ENCODE measurements at places on chromosomes 12 and 14.

DNA sequence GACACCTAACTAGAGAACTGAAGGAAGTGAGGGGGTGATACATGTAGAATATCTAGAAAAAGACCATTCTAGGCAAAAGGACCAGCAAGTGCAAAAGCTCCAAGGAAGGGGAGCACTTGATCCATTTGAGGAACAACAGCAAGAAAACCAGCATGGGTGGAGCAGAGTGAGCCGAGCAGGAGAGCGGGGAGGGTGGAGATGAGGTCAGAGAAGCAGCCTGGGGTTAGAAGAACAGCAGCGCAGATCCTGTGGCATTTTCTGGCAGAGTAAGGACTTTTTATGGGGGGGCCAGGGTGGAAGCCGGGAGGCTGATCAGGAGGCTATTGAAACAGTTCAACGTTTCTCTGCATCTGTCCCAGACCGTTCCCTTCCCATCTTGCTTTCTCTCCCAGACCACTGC, 24.5 kb upstream of the TMCC3 start:
- no peak for DNase-seq

GRCh38 chr12:93165384-93165932, 212.3 kb upstream of the NUDT4 start:
- DNase-seq = no peak

DNA sequence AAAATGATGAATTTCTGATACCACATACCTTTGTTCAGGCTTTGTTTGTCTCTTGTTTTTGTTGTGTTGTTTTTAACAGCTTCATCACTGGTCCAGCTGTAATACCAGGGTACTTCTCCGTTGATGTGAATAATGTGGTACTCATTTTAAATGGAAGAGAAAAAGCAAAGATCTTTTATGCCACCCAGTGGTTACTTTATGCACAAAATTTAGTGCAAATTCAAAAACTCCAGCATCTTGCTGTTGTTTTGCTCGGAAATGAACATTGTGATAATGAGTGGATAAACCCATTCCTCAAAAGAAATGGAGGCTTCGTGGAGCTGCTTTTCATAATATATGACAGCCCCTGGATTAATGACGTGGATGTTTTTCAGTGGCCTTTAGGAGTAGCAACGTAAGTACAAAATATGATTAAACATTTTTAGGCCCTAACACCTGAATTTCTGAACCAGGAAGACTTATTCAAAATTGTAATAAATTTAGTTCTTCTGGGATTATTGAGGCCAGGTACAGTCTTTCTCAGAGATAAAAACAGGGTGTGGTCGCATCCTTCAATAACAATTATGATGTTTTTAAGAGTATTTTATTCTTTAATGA, 22.4 kb downstream of the RXYLT1 start:
- DNase-seq = peak; percentile 45

DNA sequence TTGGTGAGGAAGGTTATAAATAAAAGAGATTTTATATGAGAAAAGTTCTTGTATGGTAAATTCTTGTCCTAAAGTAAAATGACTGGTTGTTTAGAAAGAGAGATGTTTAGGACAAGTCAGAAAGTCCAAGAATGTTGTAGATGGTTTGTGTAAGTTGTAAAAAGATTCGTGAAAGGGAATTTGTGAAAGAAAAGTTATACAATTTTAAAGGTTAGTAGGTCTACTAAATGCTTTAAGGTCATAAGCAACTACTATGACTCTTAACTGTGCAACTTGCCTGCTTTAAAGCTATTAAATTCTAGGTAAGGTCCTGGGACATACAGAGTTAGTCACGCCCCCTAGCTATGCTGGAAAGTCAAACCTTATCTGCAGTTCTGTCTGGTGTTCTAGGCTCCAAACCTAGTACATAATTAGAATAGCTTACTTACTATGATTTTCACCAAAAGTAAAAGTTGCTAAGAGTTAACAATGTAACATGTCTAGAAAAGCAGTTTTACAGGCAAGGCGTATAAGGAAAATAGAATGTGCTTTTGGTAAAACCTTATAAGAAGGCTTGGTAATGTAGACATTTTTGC, 11.2 kb upstream of the DHRS2 start:
- no peak for DNase-seq

DNA sequence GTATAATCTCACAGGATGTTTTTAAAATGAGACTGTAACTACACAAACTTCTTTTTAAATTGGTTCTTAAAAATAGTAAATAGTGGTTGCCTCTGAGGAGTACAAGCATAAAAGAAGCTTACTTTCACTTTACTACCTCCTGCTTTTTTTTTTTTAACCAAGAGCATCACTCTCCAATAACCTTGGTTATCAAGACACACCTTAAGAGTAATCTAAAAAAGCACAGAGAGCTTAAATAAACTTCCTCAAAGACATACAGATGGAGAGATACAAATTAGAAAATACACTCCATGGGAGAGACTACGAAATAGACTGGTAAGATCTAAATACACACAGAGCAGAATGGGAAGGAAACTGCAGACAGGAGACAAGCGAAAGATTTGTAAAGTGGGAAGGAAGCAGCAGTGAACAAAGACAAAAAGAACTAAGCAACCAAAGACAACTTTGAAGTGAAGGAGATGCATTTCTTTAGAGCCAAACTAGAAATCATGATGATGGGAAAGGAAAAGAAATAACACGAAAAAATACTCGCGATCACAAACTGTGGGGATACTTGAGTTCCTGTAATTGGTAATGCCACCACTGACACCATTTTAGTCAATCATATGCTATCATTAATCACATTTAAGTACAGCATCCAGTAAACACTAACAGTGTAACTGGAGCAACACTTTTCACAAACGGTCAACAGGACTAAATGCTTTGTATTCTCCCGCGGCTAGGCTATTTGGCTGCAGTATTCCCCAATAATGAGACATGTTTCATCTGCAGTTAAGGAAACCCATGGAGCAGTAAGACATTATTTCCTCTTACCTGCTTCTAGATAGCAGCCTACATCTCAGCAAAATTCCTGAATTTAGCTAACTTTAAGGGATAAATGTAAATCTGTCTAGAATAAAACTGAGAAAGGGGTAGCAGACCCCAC, 8.2 kb downstream of the SINHCAF start:
- no peak for DNase-seq

DNA sequence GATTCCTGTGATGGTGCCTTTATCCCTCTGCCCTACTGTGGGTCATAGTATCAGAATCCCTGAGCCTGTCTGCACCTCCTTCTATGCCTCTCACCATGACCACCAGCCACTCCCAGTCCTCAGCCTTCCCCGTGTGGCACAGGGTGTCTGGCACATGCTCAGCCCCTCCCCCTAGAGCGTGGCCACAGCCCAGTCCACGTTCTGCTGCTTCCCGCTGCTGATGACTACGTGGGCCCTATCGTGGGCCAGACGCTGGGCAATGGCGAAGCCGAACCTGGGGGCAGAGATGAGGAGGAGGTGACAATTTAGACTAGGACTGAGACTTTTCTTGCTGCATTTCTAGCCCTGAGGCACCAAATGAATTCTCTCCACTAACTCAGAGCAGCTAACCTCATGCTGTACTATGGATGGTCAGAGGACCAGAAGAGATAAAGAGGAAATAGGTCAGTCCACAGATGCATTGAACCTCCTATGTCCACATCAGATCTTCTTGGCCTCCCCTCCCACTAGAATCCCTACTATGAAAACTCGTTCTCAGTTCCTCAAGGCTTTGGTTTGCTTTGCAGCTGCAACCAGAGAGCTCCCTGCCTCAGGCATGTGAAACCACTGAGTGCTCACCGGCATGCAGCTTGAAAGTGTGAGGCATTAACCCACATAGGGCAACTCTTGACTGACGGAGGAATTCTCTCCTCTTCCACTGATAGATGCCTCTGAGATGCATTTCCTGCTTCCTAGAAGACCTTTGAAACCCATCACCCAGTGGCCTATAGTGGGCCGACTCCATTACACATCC, 126.3 kb upstream of the DHRS4 start:
- no peak for DNase-seq

Measured in COR-L47 (cell line).